ENCODE measurements at places on chromosomes 13 and 19.
A peak's percentile ranks its signal among the peaks of the same experiment; 100 is the strongest.

GRCh38 chr13:51799261-51799660 lies 4.7 kb downstream of the DHRS12 start:
- DNase-seq = no peak

DNA sequence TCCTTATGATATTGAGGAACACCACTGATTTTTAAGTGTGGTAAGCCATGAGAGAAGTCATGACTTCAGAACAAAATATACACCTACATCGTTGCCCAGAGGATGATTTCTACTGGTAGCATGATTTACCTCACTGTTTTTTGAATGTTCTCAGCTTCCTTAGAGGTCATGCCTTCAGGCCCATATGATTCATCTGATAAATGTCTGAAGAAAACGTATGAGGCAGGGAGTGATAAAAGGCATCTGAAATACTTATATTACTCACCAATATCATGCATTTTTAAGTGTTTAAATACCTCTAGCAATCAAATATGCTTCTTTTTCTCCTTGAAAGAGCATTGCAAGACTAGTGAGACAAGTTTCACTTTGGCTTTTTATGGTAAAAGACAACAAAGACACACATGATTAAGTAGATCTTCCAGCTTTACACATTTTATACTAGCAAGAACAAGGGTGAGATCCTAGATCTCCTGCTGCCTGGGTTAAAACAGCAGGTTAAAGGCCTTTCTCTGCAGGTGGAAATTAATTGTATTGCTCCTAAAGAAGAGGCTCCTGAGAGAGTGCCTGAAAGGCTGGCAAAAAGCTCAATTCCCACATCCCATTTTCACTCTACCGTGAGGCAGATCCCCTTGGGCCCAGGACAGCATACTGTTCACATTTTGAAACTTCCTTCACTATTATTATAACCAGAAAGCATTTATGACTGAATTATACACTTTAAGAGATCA lies 432.4 kb downstream of the SLITRK1 start:
- DNase-seq = no peak

DNA sequence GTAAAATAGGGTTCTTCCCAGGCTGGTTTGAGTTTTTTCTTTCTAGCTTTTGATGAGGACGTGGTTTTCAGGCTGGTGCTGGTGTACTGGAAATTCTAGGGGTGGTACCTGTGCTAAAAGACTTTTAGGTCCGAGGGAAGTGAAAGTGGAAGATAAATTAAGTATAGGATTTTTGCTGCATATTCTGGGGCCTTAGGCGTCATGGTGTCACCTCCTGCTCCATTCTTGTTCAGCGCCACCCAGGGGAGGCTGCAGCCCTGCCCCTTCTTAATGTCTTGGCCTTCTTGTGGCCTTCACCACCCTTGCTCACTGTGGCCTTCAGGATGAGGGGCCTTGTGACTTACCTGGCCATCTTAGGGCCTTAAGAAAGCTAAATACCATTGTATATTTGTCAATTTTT lies 12.4 kb downstream of the ZNF552 start:
- no peak for DNase-seq

GRCh38 chr13:35621989-35622388 lies 145.5 kb upstream of the MAB21L1 start:
- DNase-seq = no peak

GRCh38 chr19:29695765-29696564 lies 19.1 kb downstream of the C19orf12 start:
- DNase-seq = no peak

GRCh38 chr13:110265682-110266430 lies 41.1 kb downstream of the COL4A1 start:
- no peak for DNase-seq

DNA sequence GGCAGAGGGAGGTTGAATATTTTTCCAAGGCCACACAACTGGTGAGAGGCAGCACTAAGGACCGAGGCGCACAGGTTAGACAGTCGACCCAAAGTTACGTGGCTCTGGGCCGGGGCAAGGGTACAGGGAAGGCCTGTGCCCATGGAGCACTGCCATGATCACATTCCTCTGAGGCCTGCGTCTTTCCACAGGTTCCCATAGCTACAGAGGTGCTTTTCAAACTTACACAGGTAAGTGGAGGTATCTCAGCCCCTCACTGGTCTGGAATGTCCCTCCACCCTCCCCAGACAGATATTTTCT lies 814 bp downstream of the ZNF211 start:
- no peak for DNase-seq

DNA sequence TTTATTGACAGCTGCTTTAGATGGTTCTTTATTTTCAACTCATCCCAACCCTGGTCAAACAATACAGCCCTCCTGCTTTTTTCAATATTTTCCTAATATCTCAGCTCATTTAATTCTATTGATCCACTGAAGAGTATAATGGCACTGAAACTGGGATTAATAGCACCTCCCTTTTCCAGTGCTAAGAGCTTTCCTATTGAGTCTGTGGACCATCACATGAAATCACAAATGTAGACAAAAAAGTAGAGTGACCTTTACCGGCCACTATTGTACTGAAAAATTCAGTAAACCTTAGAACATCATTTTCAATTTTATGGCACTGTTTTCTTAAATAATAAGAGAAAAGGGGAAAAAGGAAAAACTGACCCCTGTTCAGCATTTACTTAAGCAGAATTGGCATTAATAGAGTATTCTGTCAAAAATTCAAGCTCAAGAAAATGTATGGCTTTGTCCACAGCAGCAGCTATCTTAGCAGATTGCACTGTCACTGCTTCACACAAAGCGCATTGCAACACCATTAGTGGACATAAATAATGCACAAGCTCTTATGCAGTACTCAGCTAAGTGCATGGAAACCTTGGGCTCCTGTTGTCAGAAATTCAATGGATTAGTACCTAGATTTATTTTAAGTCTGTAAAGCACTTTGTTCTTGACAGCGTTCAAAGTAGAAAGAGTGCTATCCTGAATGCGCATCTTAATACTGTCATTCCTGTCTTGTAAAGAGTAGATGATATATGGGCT lies 851.0 kb upstream of the KLHL1 start:
- DNase-seq = peak; percentile 20
